ENCODE measurements at places on chromosomes 6 and 20.

- DNase-seq, result peak; percentile 72
These were observed 10.7 kb downstream of the DLL1 start for GRCh38 chr6:170279977-170280688.

DNA sequence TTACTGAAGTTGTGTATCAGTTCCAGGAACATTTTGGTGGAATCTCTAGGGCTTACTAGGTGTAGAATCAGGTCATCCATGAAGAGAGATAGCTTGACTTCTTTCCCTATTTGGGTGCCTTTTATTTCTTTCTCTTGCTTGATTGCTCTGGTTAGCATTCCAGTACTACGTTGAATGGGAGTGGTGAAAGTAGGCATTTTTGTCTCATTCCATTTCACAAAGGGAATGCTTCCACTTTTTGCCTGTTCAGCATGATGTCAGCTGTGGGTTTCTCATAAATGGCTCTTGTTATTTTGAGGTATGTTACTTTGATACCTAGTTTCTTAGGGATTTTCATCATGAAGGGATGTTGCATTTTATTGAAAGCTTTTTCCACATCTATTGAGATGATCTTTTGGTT is 195.3 kb downstream of the MOXD1 start:
- DNase-seq, result no peak

- no peak for DNase-seq
These were observed 18.3 kb upstream of the SHLD1 start for GRCh38 chr20:5731753-5732366.

DNA sequence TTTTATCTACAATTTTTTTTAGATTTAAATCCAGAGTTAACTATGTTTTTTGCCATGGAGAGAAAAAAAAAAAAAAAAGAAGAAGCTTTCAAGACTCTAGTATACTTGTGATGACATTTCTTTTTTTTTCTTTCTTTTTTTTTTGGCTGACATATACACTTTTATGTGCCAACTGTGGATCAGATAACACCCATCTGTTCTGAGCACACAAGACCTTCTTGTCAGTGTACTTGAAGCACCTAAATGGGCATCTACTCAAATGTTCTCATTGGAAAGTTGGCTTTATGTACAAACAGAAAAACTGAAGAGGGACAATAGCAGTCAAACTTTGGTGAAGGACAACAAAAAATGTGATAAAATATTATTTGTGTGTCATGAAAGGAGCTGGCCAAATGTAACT is 904.5 kb downstream of the GRIK2 start:
- no peak for DNase-seq

GRCh38 chr6:111837641-111838500 is 35.4 kb downstream of the FYN start:
- DNase-seq, result peak; percentile 78

DNA sequence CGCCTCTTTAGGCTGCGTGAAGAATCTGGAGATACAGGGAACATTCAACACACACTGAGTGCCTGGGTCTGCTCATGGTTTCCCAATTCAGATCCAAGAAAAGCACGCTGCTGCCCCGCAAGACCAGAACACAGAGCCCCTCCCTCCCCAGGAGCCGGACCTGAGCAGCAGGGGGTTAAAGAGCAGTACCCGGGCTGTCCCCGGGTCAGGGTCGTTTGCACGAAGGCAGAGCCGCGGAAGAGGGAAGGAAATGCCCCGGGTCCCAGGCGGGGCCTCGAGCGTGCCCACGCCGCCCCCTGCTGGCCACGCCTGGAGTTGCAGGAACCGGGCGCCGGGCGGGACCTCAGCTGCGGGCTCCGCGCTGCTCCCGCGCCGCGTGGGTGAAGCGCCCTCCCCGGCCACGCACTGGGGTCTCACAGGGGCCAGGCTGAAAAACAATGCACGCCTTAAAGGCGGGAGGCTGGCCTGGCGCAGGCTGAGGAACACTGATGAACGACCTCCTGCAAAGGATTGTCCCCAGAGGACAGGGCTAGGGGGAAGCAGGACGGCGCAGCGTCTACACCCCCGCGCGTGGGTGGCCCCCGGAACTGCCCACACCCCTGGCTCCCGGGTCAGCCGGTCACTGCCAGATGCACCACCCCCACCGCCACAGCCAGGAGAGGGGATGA is 48.9 kb downstream of the ANKRD60 start:
- DNase-seq, result peak; percentile 92

- DNase-seq, result peak; percentile 72
These were observed 2.9 kb downstream of the TNNC2 start for GRCh38 chr20:45823949-45824835.

GRCh38 chr6:166671434-166672081 is 44.5 kb upstream of the RPS6KA2 start:
- no peak for DNase-seq

DNA sequence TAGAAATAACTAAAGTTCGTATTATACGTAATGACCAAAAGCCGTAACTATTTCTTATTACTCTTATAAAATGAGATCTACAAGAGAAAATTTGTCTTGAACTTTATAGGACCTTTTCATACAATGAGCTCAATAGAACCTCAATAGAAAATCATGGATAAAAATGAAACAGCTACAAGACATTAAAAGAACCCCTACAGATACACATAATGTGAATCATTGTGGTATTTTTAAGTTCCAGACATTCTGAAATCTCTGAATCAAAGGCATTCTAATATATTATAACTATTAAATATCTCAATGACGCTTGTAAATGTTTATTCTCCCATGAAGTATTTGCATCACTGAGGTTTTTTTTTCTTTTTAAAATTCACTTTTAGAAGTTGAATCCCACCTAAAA is 22.2 kb upstream of the POU3F2 start:
- no peak for DNase-seq

GRCh38 chr20:38723848-38724625 is at the start of gene SLC32A1:
TSS of gene SLC32A1 (plus strand) at chr20:38724486. CDS start at chr20:38724725, 239 bp downstream.
- no peak for DNase-seq

- DNase-seq, result no peak
These were observed 59.9 kb downstream of the SNAI1 start for GRCh38 chr20:50042370-50043313.

Data from activated CD8-positive, alpha-beta memory T cell treated with anti-CD3 and anti-CD28 coated beads for 24 hours (primary cell).